ENCODE measurements at places on chromosomes 2 and 18.

- DNase-seq, result peak; percentile 61
These were observed 418.2 kb upstream of the HS6ST1 start for GRCh38 chr2:128736689-128737545.

- DNase-seq, result no peak
These were observed 1.3 kb downstream of the SPIRE1 start for GRCh38 chr18:12656605-12656937.

DNA sequence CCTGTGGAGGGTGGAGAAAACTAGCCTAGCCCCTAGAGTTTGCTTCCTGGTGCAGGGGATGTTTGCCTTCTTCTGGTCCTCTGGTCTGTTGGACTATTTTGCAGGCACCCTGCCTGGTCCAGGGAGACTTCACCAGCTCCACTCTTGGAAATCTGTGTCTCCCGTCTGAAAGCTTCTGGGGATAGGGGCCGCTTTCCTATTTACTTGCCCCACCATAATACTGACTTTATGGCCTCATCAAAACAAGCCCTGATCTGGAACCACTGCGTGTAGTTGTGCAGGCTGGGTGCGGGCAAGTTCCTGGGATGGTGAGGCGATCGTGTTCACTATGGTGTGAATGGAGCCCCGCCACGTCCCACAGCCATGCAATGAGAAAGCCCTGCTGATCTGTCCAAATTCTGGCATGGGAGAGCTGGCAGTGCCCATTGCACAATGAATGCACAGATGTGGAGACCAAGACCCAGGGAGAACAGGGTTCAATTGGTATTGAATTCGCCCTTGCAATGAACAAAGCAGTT, 74.3 kb downstream of the DDX1 start:
- no peak for DNase-seq

GRCh38 chr2:95115418-95115817, 6.2 kb downstream of the MRPS5 start:
- DNase-seq, result peak; percentile 72

DNA sequence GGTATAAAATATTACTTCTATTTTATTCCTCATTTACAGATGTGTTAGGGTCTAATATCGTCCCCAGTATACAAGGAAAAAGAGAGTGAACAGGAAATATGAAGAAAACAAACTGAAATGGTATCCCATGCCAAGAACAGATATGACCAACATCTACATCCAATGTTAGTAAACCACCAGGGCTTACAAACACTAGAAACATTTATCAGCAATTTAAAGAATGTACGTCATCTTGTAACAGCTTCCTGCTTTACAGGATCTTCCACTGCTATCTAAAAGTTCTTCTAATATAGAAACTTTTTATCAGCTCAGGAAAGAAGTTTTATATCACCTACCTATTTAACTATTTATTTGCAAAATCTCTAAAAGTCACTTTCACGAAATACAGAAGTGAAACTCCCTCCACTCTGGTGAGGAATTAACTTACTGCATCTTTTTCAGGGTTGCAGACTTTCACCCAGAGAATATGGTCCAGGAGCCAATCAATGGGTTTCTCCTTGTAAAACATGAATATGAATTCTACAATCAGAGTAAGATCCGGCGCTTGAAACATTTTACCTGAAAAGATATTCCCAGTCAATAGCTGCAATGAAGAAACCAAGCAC, 35.2 kb downstream of the UNC50 start:
- no peak for DNase-seq

DNA sequence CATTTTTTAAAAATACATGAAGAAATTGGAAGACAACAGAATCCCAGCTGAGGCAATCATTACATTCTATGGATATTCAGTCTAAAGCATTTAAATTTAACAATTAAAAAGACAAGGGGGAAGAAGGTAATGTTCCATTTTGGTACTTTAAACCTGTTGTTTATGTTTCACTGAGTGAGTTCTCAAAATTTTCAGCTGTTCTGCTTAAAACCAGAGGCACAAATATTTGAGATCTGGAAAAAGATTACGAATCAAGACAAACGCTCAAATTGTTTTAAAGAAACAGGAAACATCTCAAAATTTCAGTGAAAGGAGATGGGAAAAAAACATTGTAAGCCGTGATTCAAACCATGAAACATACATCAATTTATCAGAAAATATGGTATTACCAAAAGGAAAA, 656.2 kb upstream of the CHAC2 start:
- DNase-seq, result no peak

- no peak for DNase-seq
These were observed 34.2 kb downstream of the TBC1D8 start for GRCh38 chr2:101116841-101117552.

- no peak for DNase-seq
These were observed 265.5 kb downstream of the EIPR1 start for GRCh38 chr2:3112131-3112530.

GRCh38 chr2:211854832-211855231, 683.8 kb downstream of the ERBB4 start:
- DNase-seq, result no peak

DNA sequence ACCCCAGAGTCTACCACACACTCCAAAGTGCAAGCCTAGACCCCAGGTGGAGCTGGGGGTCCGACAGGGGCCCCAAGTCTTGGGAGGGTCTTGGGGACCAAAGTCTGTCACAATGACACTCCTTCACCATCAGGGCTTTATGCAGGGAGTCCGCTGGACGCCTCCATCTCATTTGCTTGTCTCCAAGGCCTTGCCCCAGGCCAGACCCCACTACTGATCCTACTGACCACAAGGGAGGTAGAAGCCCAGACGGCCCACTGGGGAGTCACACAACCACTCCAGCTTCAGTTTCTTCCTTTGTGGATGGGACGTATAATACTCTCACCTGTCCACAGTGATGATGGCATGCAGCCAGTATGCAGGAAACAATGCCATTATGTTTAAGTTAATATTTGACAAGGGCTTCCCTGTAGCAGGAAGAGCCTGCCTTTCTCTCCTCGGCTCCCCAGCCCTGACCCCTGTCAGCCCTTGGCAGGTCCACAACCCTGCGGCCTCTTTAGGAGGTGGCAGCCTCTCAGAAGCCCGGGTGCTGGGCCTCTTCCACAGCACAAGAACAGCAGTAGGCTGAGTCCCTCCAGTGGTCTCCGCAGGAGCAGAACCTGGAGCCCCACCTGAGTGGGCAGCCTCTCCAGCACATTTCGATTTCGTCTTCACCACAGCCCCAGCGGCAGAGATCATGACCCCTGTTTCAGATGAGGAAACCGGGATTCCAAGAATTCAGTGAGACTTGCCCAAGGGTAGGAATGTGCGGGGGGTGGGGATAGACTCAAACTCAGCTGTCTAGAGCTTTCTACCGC, 6.5 kb downstream of the BIN1 start:
- DNase-seq, result no peak

- DNase-seq, result no peak
These were observed 182.1 kb upstream of the PID1 start for GRCh38 chr2:229453230-229453629.

- no peak for DNase-seq
These were observed 620.5 kb upstream of the SETBP1 start for GRCh38 chr18:44060197-44060596.

- DNase-seq, result no peak
These were observed 37.5 kb downstream of the PAX8 start for GRCh38 chr2:113240915-113241911.

- DNase-seq, result no peak
These were observed 786 bp upstream of the TMEM200C start for GRCh38 chr18:5895876-5896740.

DNA sequence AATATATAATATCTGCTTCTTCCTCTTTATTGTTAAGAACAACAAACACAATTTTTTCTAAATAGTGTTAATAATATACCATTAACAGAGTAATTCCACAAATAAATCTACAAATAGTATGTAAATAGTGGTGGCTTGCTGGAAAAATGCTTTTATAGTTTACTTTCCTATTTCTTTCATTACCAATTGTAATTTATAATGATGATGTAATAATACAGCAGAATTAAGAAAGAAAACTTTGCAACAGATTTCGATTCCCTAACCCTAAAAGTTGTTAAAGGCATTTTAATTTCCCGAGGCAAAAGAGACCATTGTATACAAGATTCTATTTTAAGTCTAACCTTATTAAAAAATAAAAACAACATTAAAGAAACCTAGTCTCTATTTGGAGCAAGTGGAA, 307.9 kb downstream of the CCDC178 start:
- no peak for DNase-seq

DNA sequence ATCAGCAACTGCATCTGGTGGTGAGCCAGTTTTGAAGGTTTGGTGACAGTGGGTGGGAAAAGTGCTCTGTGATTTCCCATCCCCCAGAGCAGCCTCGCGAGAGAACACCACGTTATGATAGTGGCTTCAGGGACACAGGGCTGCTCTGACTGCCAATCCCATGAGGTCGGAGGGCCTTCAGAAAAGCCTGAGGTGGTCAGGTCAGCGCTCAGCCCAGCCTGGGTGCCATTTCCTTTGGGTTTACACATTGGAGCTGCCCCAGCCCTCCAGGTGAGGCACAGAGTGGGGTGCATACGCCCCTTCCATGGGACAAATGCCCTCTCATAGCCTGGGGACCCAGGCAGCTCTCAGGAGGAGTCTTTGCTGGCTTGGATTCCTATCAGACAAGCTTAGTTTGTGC, 126.8 kb downstream of the KCTD1 start:
- DNase-seq, result no peak

GRCh38 chr18:79944746-79945117, 6.7 kb downstream of the SLC66A2 start:
- no peak for DNase-seq

DNA sequence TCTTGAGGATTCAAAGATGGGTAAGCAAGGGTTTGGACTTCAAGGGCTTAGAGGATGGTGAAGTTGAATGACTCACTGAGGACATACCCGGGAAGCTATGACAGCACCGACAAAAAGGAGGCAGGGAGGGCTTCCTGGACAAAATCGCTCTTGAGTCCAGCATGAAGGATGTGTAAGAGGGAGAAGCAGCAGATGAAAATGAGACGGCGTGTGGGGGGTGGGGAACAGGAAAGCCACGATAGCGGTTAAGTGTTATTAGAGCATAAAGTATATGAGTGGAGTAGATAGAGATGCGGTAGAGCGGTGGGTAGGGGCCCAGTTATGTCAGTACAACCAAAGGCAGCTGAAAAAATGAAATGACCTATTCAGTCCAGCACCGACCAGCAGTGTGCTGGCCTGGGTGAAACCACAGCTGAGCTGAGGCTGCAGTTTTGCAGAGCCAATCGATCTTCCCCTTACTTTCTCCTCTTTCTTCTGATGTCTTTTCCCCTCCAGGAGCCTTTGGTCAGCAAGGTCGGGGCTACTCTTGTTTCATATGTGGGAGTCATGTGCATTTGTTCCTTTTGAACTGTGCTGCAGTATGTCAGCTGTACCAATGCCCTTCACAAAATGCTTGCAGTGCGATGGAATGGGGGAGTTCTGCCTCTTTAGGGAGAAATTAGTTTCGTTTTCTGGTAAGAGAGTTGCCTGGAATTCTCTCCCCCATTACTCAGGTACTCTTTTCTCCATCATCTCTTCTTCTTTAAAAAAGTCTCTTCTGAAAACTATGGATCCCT, 2.0 kb upstream of the THUMPD2 start:
- DNase-seq, result no peak

DNA sequence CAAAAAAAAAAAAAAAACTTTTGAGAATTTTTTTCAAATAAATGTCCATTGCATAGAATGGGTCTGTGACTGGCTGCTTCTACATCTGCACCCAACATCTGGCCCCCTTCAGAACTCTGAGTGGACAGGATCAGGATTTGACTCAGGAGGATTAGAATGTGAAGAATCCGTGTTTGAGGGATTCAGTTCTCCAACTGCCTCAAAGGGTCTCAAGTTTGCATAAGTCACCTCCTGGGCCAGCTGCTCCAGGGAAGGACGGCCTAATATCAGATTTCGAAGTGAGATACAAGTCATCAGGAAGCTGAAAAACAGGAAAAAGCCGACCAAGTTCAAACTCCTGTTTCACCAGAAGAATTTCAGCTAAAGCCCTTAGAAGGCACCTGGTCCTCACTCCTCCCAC, 10.9 kb downstream of the MAT2A start:
- DNase-seq, result no peak

GRCh38 chr2:12856934-12857601, 140.3 kb downstream of the TRIB2 start:
- DNase-seq, result peak; percentile 78

- DNase-seq, result no peak
These were observed 77.9 kb upstream of the GLS start for GRCh38 chr2:190802626-190803209.

DNA sequence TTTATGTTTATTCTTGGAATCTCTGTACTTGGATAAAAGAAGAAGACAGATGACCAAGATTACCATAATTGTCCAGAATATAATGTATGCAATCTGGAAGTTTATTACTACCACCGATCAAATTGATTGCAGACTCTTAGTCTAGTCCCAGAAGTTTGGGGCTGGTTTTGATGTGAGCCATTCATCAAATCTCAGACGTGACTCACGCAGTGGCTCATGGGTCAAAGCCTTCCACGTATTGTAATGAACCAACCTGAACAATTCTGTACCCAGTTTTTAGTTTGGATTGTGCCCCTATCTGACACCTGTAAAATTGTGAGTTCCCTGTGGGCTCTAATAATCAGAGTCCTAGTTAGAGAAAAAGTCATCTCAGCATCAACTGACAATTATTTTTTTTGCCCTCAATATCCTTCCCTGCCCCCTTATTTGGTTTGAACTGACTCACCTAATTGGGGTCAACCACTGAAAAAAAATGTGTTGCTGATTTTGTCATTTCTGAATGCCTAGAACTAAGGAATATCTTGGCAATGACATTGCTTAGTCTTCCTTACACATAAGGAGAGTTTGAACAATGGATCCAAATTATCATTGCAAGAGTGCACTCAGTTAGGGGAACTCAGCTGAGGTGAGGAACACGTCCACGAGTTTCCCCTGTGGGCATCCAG, 219.5 kb upstream of the NRP2 start:
- no peak for DNase-seq

DNA sequence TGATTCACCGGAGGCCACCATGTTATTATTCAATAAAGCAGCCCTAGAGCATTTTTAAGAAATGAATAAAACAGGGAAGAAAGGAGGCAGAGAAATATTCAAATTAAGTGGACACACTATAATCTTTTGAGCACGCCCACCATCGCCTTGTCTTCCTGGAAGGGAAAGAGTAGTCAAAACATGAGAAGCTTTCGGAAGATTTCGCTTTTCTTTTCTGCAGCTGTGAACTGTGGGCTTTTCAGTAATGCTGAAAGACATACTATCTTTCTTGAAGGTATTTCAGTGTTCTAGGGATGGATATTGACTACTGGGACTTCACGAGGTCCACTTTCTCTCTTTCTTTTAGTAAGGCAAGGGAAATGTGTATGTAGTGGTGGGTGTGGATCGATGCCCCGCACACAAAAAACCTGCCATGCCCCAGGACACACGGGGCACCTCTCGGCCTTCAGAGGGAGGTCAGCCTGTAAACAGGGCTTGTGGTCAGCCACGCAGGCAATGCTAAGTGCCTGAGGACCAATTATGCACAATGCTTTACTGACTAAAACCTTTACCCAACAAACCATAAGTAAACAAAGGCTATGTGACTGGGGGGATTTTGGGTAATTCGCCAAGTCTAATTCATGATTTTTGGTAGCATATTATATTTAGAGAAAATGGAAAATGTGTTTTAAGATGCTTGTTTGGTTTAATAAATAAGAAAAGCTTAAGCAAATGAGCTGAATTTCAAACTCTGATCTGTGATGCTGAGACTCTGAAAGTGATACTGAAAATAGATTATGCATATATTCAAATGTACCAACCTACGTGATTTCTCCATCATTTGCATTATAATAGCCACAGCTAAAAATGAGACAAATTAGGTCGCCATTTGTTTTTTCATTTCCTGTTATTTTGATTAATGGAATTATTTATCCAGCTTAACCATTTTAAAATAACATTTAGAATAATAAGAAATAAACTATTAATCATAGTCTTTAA, 130.5 kb downstream of the ZNF516 start:
- DNase-seq, result no peak

GRCh38 chr2:47373747-47374146, 29.2 kb upstream of the MSH2 start:
- DNase-seq, result no peak
